ENCODE measurements at places on chromosomes 5 and 9.

DNA sequence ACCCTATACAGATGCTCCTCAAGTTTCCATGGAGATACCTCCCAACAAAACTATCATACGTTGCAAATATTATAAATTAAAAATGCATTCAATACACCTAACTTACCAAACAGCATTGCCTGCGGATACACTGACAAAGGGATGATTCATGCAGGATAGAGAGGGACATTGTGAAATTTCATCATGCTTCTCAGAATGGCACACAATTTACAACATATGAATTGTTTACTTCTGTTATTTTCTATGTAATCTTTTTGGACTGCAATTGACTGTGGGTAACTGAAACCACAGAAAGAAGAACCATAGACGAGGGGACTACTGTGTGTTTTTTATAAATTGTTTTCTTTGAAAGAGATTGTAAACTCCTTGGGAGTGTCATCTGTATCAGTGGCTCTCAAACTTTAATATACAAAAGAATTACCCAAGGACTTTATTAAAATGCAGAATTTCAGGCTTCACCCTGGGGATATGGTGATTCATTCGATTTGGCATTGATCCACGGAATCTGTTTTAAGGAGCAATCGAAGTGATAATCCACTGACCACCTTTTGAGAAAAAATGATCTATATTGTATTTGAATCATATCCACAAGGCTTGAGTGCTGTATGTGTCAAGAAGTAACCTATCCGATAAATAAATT is 146.4 kb downstream of the SGCD start:
- DNase-seq, result no peak

DNA sequence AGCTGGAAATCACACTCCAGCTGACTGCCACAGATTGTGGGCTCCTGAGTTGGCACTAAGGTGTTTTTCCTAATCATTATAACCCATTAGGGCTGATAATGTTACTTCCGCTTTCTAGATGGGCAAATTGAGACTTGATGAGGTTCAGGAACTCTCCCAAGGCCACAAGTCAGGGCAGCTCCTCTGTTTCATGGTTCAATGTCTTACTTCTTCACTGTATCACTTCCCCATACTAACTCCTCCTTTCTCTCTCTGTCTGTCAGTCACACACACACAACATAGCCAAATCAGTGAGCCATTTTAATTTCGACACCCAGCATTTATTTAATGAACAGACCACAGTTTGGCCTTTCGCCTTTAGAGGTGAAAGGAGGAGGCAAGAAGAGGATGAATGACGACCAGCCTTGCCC is 17.8 kb upstream of the TRAF1 start:
- no peak for DNase-seq

- DNase-seq, result no peak
These were observed 44.3 kb downstream of the BICD2 start for GRCh38 chr9:92720209-92720765.

GRCh38 chr9:130835441-130836298 is 616 bp downstream of the ABL1 start:
- DNase-seq, result peak; percentile 11

- DNase-seq, result peak; percentile 10
These were observed 5.2 kb upstream of the SPINK4 start for GRCh38 chr9:33234511-33235467.

DNA sequence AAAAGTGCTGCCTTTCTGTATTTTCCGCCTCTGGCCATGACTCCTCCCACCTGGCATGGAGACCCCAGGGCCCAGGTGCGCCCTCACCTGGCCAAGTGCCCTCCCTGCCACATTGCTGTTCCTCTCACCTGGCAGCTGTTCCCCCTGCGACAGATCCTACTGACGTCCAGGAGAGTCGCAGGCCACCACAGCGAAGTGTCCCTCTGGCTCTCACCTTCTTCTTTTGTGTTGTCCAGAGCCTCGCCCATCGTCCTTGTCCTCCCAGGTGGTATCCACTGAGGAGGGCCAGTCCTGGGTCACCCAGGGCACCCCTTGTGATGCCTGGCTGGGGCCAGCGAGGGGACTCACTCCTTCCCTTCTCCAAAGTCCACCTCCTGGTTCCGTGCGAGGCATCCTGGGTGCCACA is 2.6 kb downstream of the NKD2 start:
- peak; percentile 26 for DNase-seq

DNA sequence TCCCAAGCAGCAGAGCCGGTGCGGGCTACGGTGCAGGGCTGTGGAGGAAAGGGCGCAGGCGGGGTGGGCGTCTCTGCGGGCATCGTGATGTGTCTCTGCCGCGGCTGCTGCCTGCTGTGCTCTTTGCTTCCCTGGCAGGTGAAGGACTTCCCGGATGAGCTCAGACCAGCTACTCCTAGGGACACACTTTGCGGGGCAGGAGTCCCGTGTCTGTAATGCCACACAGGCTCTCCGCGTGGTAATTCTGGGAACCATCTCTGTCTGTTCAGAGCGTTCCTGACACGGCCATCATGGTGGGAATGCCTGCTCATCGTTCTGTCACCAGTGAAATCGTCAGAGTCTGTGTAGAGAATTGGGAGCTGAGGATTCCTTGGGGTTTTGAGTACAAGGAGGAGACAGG is 235.5 kb downstream of the FANCC start:
- no peak for DNase-seq

GRCh38 chr5:38466424-38467189 is 89.8 kb downstream of the LIFR start:
- DNase-seq, result no peak

DNA sequence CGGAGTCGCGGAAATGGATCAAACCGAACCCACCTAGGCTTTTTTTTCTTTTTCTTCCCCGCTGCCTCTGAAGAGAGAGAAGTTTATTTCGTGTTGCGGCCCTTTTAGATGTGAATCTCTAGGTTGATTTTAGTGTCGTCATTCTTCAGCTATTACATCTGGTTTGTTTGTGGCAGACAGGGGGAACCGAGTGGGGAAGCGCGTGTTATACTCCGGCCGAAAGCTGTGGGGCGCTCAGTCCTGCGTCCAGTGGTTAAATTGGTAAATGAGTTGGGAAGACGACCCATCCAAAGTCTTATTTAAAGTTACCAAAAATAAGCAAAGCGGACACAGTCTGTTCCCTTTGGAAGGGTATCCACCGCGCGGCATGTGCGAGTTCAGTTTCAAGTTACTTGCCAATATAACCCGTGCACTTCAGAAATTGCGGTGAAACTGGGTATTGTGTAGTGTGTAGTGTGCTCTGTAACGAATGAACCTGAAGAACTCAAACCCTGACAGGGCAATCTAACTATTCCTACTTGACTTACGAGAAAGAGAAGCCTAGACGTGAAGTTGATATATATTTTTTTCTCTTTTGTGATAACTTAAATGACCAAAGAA is 1.3 kb downstream of the MAN2A1 start:
- DNase-seq, result peak; percentile 70

- DNase-seq, result no peak
These were observed 114.4 kb downstream of the PBX3 start for GRCh38 chr9:125861405-125862058.

DNA sequence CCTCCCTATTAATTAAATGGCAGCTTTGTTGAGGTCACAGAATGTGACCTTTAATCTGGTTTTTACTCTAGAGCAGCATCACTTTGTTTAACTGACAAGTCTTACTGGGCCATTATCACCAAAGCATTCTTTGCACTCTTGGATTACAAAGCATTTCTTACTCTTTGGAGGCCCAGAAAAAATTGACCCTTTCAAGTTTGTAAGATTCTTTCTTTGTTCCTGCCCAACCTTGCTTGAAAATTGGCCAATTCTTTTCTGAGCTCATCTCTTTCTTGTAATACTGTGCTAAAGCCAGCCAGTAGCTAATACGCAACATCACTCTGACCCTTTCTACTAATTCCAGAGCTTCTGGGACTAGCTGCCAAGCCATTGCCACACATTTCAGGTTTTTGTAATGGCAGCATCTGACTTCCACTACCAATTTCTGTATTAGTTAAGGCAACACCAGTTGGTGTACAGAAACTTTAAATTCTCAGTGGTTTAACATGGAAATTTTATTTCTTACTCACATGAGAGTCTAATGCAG is 131.6 kb downstream of the PRDM6 start:
- no peak for DNase-seq

DNA sequence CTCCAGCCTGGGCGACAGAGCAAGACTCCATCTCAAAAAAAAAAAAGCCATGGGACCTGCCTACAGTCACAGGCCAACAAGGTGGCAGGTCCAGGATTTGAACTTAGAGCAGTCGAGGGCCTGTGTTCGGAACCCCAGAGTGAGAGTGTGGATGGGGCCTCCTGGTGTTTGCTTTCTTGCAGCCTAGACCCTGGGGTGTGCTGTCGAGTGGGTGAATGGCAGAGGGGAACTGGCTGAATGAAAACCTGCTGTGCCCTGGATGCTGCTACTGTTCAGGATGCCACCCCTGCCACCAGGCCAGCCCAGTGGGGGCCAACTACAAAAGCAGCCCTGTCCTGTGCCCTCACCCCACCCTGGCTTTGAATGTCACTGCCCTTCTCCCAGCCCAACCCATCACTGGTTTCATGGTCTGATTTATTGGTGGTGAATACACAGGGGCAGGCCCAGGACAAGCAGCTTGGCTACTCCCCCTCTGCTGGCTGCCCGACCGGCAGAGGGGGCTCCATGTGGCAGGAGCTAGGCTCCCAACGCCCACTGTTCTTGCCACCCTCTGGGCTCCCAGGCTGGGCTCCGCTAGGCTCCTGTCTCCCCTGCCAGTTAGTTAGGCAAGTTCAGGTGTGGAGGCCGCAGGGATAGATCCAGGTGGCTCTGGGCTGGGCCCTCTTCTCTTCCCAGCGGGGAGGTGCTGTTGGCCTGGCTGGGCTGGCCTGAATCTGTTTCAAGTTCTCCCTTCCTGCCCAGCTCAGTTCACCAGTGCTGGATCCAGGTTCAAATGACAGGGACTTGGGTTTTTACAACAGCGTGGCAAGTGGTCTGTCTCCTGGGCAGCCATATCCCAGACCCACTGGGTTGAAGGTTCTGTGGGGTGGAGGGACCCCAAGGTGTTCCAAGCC is 12.2 kb downstream of the FPGS start:
- DNase-seq, result no peak

All from LoVo (cell line).